ENCODE measurements at places on chromosomes 13 and 19.

GRCh38 chr13:40440990-40441820 is 225.2 kb downstream of the FOXO1 start:
- peak; percentile 94 for DNase-seq

- DNase-seq: no peak
Measured at GRCh38 chr13:48942131-48942530, 33.6 kb upstream of the FNDC3A start.

- DNase-seq: no peak
Measured at GRCh38 chr13:23445794-23446193, 12.3 kb upstream of the SACS start.

GRCh38 chr13:114022876-114023275 is 49.0 kb upstream of the C13orf46 start:
- DNase-seq: no peak

DNA sequence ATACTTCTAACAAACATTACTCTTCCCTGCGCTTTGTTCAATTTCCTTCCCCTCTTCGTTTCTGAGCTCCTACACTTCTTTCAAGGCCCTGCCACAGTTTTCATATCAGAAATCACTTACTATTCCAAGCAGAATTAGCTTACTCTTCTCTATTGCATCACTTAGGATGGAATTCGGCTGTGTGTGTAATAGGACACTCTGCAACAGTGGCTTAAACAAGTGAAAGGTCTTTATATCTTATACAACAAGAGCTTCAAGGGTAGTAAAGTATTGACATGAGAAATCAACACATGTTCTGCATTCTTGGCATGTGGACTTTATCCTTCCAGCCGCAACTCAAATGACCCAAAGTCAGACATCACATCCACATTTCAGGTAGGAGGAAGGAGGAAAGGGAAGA is 279.6 kb downstream of the PCDH20 start:
- no peak for DNase-seq

DNA sequence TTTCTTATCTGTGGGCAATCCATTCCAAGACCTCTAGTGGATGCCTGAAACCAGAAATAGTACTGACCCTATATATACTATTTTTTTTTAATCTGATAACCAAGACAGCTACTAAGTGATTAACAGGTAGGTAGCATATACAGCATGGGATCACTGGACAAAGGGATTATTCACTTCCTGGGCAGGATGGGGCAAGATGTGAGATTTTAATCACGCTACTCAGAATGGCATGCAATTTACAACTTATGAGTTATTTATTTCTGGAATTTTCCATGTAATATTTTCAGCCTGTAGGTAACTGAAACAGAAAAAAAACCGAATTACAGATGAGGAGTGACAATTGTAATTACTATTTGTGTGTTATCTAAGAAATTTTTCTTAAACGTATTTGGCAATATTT is 41.2 kb downstream of the ZIC2 start:
- no peak for DNase-seq

GRCh38 chr19:13996928-13997630 is 9.0 kb downstream of the RFX1 start:
- no peak for DNase-seq

DNA sequence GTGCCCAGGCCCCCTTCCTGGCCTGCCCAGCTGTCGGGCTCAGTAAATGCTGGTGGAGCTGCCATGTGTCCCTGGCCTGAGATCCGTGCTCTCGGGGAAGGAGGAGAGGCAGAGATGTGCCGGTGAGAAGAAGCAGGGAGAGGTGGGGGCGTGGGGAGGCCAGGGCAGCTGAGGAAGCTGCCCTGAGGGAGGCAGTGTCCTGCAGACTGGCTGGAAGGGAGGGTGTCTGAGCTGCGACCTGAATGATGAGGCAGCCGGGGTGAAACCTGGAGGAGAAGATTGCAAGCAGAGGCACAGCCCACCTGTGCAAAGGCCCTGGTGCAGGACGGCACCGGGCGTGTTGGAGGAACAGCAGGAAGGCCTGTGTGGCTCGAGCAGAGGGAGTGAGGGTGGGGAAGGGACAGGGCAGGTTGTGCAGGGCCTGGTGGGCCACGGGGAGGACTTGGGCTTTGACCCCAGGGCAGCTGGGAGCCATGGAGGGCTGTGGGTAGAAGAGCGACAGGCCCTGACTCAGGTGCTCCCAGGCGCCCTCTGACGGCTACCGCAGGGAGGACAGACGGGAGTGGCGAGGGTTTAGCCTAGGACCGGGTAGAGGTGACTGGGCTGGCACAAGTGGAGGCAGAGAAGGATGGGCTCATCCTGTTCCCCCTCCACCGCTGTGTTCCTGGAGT is 14.0 kb upstream of the CELF5 start:
- DNase-seq: no peak

GRCh38 chr13:21088534-21088933 is 27.1 kb upstream of the LATS2 start:
- DNase-seq: no peak

GRCh38 chr19:56113074-56113632 is 7.9 kb downstream of the ZNF787 start:
- DNase-seq: no peak

GRCh38 chr19:35254341-35255297 is 5.8 kb downstream of the LSR start:
- peak; percentile 81 for DNase-seq

DNA sequence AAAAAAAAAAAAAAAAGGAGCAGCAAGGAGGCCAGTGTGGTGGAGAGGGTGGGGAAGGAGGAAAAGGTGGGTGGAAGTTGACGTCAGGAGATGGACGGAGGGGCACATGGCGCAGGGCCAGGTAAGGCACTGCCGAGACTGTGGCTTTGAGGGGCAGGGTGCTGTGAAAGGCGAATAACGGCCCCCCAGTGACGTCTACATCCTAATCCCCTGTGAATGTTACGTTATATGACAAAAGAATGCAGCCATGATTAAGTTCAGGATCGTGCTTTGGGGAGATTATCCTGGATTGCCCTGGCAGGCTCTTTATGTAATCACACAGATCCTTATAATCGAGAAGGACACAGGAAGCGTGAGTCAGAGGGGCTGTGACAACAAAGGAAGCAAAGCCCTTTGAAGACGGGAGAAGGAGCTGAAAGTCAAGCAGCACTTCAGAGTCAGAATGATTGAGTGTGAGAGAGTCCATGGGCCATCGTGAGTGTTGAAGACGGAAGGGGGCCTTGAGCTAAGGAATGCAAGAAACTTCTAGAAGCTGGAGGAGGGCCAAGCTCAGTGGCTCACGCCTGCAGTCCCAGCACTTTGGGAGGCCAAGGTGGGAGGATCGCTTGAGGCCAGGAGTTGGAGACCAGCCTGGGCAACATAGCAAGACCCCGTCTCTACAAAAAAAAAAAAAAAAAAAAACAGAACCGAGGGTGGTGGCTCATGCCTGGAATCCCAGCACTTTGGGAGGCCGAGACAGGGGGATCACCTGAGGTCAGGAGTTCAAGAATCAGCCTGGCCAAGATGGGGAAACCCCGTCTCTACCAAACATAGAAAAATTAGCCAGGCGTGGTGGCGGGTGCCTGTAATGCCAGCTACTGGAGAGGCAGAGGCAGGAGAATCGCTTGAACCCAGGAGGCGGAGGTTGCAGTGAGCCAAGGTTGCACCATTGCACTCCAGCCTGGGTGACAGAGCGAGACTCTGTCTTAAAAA is 13.8 kb upstream of the CEACAM16 start:
- DNase-seq: no peak

GRCh38 chr19:46478356-46478986 is 7.1 kb upstream of the PNMA8A start:
- no peak for DNase-seq

DNA sequence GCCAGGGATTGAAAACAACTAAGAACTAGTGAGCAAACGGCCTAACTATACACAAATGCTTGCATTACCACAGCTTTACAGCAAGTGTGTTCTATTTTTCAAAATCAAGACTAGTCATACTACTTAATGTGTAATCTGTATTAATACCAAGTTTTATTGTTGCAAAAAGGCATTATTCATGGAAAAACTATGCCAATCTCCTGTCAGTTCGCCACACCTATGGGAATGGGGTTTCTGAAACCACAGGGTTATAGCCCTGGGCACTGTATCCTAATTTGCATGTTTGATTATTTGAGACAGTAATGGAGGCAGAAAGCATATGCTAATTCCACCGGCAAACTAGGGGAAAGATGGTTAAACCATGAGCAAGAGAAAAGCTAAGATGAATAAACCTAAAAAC is 14.3 kb downstream of the GAS6 start:
- DNase-seq: no peak

GRCh38 chr13:29537736-29538651 is 57.5 kb downstream of the SLC7A1 start:
- no peak for DNase-seq

GRCh38 chr13:109517517-109517916 is 268.9 kb downstream of the IRS2 start:
- DNase-seq: no peak

GRCh38 chr13:26457212-26457611 is 100.3 kb upstream of the WASF3 start:
- no peak for DNase-seq

GRCh38 chr13:96772426-96772825 is 221.8 kb downstream of the OXGR1 start:
- no peak for DNase-seq
